ENCODE measurements at places on chromosomes 13 and 19. TPM values are rescaled to one million over a fixed set of nuclear protein-coding genes. Genes with fewer than 3 reads are reported as not detected.

The OR7C1 gene
- under 0.01 TPM for polyA plus RNA-seq

The SYCN gene
- not detected for polyA plus RNA-seq

The SBNO2 gene
- polyA plus RNA-seq, result 47.2 TPM

DNA sequence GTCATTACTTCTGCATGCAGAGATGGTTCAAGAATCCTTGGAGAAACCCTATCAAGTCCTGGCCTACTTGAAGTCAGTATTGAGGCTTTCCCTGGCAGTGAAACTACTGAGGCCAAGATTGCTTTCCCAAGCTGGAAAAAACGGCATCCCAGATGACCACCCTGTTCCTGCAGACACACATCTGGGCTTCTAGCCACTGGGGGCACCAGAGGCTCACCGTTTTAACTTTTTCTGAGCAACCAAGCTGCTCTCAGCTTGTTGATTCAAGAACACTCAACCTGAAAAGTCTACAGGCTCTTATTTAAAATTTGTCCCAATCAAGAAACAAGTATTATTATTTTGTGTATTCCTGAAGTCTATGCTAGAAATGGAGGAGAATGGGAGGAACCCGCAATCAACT lies 66.6 kb downstream of the SPRYD7 start:
- no peak for DNase-seq

GRCh38 chr19:10586396-10586795 lies 716 bp downstream of the AP1M2 start:
- no peak for DNase-seq

- DNase-seq, result no peak
Observed at GRCh38 chr19:18353378-18354005, 13.1 kb downstream of the PGPEP1 start.

- DNase-seq, result peak; percentile 85
Observed at GRCh38 chr13:49308097-49308875, 60.6 kb downstream of the CDADC1 start.

- no peak for DNase-seq
Observed at GRCh38 chr13:111920306-111920931, 146.5 kb upstream of the SOX1 start.

GRCh38 chr13:26873386-26873698 lies 112.8 kb upstream of the GPR12 start:
- DNase-seq, result no peak

DNA sequence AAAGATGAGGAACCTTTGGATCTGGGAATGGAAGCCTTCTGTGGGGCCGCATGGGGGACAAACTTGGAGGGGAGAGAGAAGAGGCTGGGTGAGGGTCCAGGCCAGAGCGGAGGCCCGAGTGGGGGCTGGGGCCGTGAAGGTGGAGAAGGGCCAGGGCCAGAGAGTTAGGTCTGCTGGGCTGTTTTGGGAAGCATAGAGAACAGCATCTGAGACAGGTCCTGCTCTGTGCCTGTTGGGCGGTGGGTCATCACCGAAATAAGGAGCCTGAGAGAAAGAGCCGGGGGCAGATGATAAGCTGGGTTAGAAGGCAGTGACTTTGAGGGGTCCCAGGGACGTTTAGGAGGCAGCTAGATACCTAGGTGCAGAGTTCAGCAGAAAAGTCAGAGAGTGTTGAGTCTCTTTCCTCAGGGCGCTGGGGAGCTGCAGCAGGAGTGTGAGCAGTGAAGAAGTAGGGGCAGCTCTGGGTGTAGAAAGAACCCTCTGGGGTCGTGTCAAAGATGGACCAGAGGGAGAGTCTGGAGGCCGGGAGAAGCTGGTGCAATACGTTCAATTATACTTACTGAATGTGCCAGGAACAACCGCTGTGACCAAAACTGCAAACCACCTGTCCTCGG lies 2.7 kb downstream of the SPACA6 start:
- no peak for DNase-seq

DNA sequence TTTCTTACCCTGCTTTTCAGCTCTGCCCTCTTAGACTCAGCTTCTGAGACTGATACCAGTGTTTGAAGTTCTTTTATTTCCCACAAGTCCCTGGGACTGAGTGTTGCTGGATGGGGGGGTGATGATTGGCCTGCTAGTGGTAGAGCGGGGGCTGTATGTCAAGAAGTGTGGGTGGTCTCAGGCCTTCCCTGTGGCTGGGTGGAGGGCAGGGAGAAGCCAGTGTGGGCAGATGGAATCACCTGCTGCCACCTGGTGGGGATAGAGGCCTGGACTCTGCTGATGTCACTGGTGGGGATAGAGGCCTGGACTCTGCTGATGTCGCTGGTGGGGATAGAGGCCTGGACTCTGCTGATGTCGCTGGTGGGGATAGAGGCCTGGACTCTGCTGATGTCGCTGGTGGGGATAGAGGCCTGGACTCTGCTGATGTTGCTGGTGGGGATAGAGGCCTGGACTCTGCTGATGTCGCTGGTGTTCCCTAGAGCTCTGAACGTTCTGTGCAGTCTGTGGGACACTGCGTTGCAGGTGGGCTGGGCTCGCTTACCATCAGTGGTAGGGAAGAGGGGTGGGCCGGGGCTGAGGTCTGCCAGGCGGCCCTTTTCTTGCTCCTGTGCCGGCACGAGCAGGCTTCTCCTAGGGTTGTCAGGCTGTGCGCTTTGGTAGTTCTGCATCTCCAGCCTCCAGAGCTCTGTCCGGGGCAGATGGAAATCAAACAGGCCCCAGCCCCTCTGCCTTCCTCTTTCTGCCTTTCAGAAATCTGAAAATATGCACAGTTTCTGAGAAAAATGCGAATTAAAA lies 101.3 kb downstream of the ARHGEF7 start:
- DNase-seq, result peak; percentile 72

All from psoas muscle (tissue), 8 donors.